Daoy (cell line): ENCODE measurements at places on chromosomes 12 and 14. TPM values are rescaled to one million over a fixed set of nuclear protein-coding genes. Genes with fewer than 3 reads are reported as not detected.

- DNase-seq, result no peak
These were observed 1009.1 kb upstream of the FLRT2 start for GRCh38 chr14:84520711-84521338.

DNA sequence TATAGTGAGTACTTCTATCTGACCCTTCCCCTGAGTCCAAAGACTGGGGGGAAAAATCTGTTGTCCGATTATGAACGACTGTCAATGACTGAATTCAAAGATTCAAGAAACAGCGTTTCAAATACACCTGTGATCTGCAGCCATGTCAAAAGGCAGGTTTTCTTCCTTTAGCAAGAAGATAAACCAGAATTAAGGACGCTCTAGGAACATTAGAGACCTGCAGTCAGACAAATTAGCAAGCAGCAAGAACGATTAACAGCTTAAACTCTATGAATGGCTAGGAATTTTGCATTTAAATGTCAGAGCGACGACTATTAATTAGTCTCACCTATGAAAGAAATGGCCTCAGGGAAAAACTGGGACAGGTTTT, 2.1 kb downstream of the DUSP6 start:
- no peak for DNase-seq

GRCh38 chr12:47014474-47014873, 64.9 kb upstream of the PCED1B start:
- peak; percentile 77 for DNase-seq

- DNase-seq, result no peak
These were observed 175.9 kb downstream of the NTS start for GRCh38 chr12:86050010-86050409.

DNA sequence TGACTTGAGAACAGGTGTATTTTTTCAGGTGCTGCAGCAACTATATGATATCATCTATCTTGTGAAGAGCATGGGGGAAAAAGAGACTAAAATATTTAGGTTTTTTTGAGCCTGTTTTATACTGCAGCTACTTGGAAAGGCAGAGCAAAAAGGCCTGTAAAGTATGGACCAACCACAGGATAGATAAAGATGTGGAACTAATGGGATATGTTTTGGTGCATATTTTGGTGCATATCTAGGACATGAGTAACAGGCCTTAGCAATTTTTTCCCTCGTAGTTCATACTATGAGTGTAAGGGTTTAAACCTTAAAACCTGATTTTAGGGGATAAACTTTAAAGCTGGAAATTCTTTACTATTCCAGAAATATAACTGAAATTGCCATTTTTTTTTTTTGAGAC, 6.0 kb upstream of the GTSF1 start:
- peak; percentile 24 for DNase-seq

The ENDOU gene
- 0.11 TPM in 1 of 2 replicates, not detected in the other for total RNA-seq
